WTC11 (cell line): ENCODE measurements at places on chromosomes 7 and 10.

DNA sequence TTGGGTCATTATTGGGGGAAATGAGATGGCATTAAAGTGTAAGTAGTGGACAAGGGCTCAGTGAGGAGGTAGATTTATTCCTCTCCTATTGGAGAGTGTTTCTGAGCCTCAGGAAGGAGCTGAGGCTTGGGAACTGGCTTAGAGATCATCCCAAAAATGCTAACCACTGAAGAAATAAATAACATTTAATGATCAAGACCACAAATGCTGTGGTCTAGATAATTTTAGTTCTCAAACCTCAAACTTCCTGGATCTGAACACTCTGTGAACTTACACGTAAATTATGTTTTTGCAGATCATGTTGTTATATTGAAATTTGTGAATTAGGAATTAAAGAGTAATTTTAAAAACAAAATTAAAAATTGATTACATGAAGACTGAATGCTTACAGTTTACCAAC is 27.3 kb downstream of the MDFIC start:
- no peak for DNase-seq

DNA sequence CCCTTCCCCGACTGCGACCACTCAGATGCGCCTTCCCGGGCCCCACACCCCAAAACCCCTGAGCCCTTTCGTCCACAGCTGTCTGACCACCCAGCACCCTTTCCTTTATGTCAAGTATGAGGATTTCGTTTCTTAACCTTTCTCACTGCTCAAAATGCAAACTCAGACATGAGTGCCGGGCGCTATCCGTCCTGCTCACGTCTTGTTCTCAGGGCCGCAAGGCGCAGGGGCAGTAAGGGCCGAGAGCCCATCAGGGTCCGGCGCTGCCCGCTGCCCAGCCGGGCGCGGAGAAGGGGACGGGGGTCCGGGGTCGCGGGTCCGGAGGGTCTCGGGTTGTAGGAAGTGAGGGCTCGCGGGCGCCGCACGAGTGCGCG is 670 bp upstream of the RBM33 start:
- DNase-seq: no peak

GRCh38 chr10:102613286-102613685 is 31.0 kb upstream of the TRIM8 start:
- DNase-seq: no peak

- DNase-seq: no peak
Observed at GRCh38 chr10:110216240-110216639, 8.8 kb downstream of the MXI1 start.

GRCh38 chr7:50153148-50153547 is 60.1 kb upstream of the ZPBP start:
- DNase-seq: no peak
